ENCODE measurements at places on chromosomes 5 and 9. TPM values are rescaled to one million over a fixed set of nuclear protein-coding genes. Genes with fewer than 3 reads are reported as not detected.

DNA sequence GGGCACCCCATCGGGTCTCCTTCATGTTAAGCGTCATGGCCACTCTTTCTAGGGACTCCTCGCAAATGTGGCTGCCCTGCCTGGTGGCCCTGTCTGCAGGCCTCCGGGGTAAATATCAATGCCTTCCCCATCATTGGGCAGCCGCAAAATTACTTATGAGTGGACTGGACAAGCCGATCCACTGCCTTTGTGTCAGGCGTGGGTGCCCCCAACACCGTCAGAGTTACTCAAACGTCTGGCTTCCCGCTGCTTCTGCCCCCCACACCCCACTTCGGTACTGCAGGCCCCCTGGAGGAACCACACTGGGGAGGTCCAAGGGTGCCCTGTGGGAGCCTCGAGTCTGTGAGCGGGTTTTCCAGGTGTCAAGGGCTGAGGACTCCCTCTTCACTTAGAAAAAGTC is 3.8 kb downstream of the LHX3 start:
- H3K4me3 ChIP-seq: no peak overlapping the region
- no peaks in the 10 kb centered on the region for H3K36me3 ChIP-seq
- no peak for DNase-seq

PDLIM7 gene
- 729 TPM for total RNA-seq

- H3K27ac ChIP-seq: no peak overlapping the region
- no peak overlapping the region for H3K4me3 ChIP-seq
- no peaks in the 10 kb centered on the region for H3K36me3 ChIP-seq
- H3K4me1 ChIP-seq: no peaks in the 10 kb centered on the region
- H3K27me3 ChIP-seq: no peaks in the 10 kb centered on the region
These were observed 225.9 kb downstream of the RFX3 start for GRCh38 chr9:3299872-3300271.

GRCh38 chr9:34493972-34494535 is 28.7 kb downstream of the ENHO start:
- no peak overlapping the region for H3K27ac ChIP-seq
- H3K36me3 ChIP-seq: no peaks in the 10 kb centered on the region
- H3K4me3 ChIP-seq: no peak overlapping the region

ADRA1B gene
- 16.0 TPM for total RNA-seq

DNA sequence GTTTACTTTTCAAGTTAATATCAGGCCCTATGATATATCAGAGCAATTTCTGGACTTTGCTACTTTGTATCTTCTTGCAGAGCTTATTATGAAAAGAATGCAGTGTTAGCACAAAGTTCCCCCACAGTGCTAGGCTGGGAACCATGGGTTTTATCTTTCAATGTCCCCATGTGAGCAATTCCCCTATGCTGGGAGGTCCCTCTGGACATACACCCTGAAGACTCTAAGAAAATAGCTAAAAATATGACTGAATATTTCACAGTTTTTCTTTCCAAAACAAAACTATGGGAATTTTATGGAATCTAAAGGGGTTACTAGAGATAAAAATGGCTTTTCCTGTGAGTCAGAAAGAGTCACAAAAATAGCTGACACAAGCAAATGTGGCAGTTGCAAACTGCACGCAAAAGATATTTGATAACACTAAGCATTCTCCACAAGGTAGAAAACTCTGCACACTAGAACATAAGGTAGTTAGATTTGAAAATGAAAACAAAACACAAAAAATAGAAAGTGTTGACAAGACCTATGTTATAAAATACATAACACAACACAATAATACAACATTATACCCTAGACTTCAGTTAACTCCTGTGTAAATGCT is 487.5 kb upstream of the GRIN3A start:
- H3K27me3 ChIP-seq: no peaks in the 10 kb centered on the region
- H3K27ac ChIP-seq: no peak overlapping the region
- no peaks in the 10 kb centered on the region for H3K4me1 ChIP-seq
- no peak for DNase-seq

CDH6 gene
- 5.2 TPM for total RNA-seq

- H3K4me3 ChIP-seq: no peak overlapping the region
- H3K27ac ChIP-seq: no peak overlapping the region
- no peaks in the 10 kb centered on the region for H3K27me3 ChIP-seq
- H3K4me1 ChIP-seq: no peaks in the 10 kb centered on the region
These were observed 291.6 kb downstream of the TLE1 start for GRCh38 chr9:81397481-81398381.

- no peaks in the 10 kb centered on the region for H3K36me3 ChIP-seq
- no peaks in the 10 kb centered on the region for H3K27me3 ChIP-seq
- DNase-seq: no peak
- H3K4me1 ChIP-seq: no peaks in the 10 kb centered on the region
These were observed 20.9 kb upstream of the GZMA start for GRCh38 chr5:55081541-55081940.

- no peaks in the 10 kb centered on the region for H3K4me1 ChIP-seq
- no peak within 1 kb of the TSS for H3K4me3 ChIP-seq
- DNase-seq: peak; percentile 44
- H3K36me3 ChIP-seq: no peaks in the 10 kb centered on the region
These were observed at the start of gene ZDHHC11 for GRCh38 chr5:850511-851006. TSS of gene ZDHHC11 (minus strand) at chr5:850986. CDS start at chr5:850602, 384 bp downstream.

GRCh38 chr5:181215997-181216989 is 6.8 kb upstream of the TRIM41 start:
- no peaks in the 10 kb centered on the region for H3K36me3 ChIP-seq
- no peaks in the 10 kb centered on the region for H3K4me1 ChIP-seq
- peak overlapping the region; percentile 2 for H3K4me3 ChIP-seq
- no peak overlapping the region for H3K27ac ChIP-seq
- no peaks in the 10 kb centered on the region for H3K27me3 ChIP-seq
- DNase-seq: no peak

DNA sequence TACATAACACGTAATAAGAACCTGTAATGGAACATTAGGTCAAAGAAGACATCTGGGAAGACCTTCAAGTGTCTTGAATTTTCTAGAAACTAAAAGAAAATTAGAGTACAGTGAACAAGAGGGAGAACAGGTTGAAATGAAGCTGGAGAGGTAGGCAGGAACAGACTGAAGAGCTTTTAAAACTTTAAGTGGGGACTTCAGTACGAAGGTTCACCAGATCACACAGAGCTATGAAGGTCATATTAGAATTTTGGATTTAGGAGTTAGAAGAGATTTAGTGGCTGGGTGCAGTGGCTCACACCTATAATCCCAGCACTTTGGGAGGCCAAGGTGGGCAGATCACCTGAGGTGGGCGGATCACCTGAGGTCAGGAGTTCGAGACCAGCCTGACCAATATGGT is 26.6 kb downstream of the MLANA start:
- no peaks in the 10 kb centered on the region for H3K4me1 ChIP-seq
- DNase-seq: no peak
- H3K27ac ChIP-seq: no peak overlapping the region
- H3K4me3 ChIP-seq: no peak overlapping the region
- peaks cover 5% of the 10 kb centered on the region for H3K36me3 ChIP-seq

GRCh38 chr9:18405240-18405639 is 68.7 kb upstream of the ADAMTSL1 start:
- H3K27me3 ChIP-seq: no peaks in the 10 kb centered on the region
- no peak for DNase-seq
- no peaks in the 10 kb centered on the region for H3K4me1 ChIP-seq
- H3K27ac ChIP-seq: no peak overlapping the region
- no peaks in the 10 kb centered on the region for H3K36me3 ChIP-seq

DNA sequence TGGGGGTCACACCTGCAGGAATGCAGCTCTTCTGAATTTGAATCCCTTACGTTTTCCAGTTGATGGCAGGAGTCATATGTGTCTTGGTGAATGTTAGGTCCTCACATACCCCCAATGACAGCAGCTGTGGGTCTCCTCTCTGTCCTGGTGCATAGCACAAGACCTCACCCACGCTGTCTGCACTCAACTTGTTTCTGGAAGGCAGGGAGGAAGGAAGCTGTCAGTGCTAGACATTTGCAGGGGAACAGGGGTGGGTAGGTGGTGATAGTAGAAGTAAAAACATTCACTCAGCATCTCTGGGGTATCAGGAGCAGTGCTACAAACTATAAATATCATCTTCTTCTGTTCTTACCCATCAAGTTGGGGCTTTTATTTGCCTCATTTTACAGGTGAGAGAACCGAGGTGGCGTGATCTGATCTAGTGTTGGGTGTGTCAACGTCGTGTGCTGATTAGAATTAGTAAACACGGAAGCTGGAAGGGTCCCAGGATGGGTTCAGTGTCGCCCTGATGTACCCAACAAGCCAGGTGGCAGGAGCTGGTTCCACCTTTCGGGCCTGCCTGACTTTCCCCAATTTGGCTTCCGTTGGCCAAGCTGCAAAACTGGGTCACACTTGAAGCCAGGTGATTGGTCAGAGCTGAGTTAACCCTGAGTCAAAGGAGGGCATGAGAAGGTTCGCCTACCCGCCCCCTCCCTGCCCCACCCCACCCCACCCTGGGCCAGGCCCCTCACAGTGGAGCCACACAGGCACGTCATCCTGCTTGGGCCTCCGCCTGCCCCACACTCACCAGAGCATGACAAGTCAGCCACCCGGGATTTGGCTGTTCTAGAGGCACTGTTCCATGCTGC is 15.8 kb downstream of the ERGIC1 start:
- H3K4me3 ChIP-seq: no peak overlapping the region
- no peak overlapping the region for H3K27ac ChIP-seq
- no peaks in the 10 kb centered on the region for H3K4me1 ChIP-seq
- H3K36me3 ChIP-seq: no peaks in the 10 kb centered on the region

- no peak overlapping the region for H3K27ac ChIP-seq
- no peaks in the 10 kb centered on the region for H3K27me3 ChIP-seq
- peaks cover 3% of the 10 kb centered on the region for H3K4me1 ChIP-seq
- no peaks in the 10 kb centered on the region for H3K36me3 ChIP-seq
- H3K4me3 ChIP-seq: no peak overlapping the region
These were observed 19.1 kb upstream of the SH3RF2 start for GRCh38 chr5:145917288-145917687.

FOXD4L3 gene
- total RNA-seq: not detected

PHYKPL gene
- 164 TPM for total RNA-seq

FBXL7 gene
- 19.9 TPM for total RNA-seq

DNA sequence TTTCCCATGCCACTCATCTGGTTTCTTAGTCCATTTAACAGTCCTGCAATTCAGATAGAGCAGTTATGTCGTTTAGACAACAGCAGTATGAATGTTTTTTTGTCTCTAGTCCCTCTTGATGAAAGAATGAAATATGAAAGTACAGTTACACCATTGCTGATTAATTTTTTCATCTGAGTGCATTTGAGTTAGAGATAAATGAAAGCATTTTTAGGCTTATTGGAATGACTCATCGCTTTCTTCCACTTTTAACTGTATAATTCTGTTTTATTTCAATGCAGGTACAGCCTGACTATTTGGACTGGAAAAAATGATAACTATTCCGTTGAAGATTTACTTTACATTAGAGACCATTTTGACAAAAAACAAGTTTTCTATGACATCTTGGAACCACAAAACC is 28.7 kb downstream of the ANKRD34B start:
- DNase-seq: no peak
- no peaks in the 10 kb centered on the region for H3K4me1 ChIP-seq
- no peak overlapping the region for H3K27ac ChIP-seq
- no peak overlapping the region for H3K4me3 ChIP-seq
- H3K36me3 ChIP-seq: no peaks in the 10 kb centered on the region

GRCh38 chr9:95181226-95181818 is 136.2 kb downstream of the FANCC start:
- no peak overlapping the region for H3K4me3 ChIP-seq
- H3K4me1 ChIP-seq: no peaks in the 10 kb centered on the region
- no peaks in the 10 kb centered on the region for H3K36me3 ChIP-seq
- no peaks in the 10 kb centered on the region for H3K27me3 ChIP-seq

SARDH gene
- 3.0 TPM for total RNA-seq

PIP5K1B gene
- total RNA-seq: 8.2 TPM

GRCh38 chr5:69138766-69139165 is 28.2 kb upstream of the CCNB1 start:
- no peak for DNase-seq
- no peak overlapping the region for H3K4me3 ChIP-seq
- H3K27me3 ChIP-seq: no peaks in the 10 kb centered on the region
- H3K27ac ChIP-seq: no peak overlapping the region

COL15A1 gene
- 53.3 TPM for total RNA-seq

SPINK6 gene
- total RNA-seq: not detected

PCDHGB3 gene
- total RNA-seq: 7.4 TPM

DNA sequence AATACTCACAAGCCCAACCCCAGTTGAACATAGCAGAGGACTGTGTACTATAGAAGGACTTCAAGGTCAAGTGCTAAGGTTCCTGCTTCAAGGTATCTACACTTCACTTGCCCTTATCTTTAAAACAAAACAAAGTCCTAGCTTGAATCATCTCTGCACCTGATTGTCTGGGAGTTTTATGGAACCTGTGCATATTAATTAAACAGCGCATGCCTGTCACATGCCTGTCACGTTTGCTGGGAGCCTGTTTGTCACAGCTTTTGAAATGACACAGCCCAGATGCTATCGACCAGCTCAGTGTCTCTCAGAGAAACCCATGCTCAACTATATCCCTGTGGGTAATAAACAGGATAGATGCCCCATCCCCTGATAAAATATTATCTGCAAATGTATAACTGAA is 476.0 kb downstream of the ZSWIM6 start:
- no peak overlapping the region for H3K4me3 ChIP-seq
- H3K36me3 ChIP-seq: no peaks in the 10 kb centered on the region
- H3K4me1 ChIP-seq: no peaks in the 10 kb centered on the region
- no peak overlapping the region for H3K27ac ChIP-seq

- no peaks in the 10 kb centered on the region for H3K36me3 ChIP-seq
- no peak for DNase-seq
- H3K4me3 ChIP-seq: no peak overlapping the region
- peaks cover 9% of the 10 kb centered on the region for H3K4me1 ChIP-seq
These were observed 139.3 kb upstream of the PLCXD3 start for GRCh38 chr5:41649659-41650058.

BRINP1 gene
- total RNA-seq: 0.23 TPM

- H3K4me3 ChIP-seq: no peak overlapping the region
- no peaks in the 10 kb centered on the region for H3K27me3 ChIP-seq
- no peaks in the 10 kb centered on the region for H3K4me1 ChIP-seq
- H3K36me3 ChIP-seq: no peaks in the 10 kb centered on the region
These were observed 509.3 kb downstream of the CTNND2 start for GRCh38 chr5:11394933-11395332.

DNA sequence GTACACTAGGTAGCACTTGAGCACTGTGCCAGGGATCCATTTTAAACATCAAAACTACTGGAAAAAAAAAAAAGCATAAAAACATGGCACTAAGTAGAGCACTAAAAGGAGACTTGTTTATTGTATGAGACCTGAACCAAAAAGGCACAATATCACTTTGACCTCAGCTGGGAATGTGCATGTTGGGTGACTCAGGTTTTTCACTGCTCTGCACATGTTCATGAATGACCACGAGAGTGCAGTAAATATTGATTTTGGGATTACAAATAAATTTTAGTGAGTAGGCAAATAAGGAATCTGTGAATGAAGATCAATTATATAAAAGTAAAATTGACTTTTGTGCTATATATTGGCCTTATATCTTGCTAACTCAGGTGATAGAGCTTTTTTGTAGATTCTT is 11.8 kb downstream of the RMI1 start:
- no peaks in the 10 kb centered on the region for H3K27me3 ChIP-seq
- H3K36me3 ChIP-seq: no peaks in the 10 kb centered on the region
- H3K4me3 ChIP-seq: no peak overlapping the region
- DNase-seq: no peak
- H3K4me1 ChIP-seq: no peaks in the 10 kb centered on the region

Data from aorta (tissue), 5 donors.